ENCODE measurements at places on chromosomes 6 and 20.

DNA sequence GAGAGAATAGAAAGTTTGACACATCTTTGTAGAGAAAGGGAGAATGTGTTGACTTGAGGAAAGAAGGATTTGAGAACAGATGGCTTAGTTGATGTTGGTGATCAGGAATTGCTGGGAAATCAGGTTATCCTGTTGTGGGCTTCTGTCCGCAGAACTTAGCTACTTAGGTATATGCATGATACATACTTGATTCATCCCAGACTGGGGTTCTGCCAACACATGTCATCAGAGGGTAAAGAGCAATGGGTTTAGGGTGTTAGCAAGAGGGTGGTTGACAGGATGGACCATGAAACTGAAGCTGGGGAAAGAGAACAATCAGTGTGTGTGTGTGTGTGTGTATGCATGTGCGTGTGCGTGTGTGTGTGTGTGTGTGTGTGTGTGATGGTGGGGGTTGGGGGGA is 50.6 kb upstream of the NELFCD start:
- DNase-seq: no peak

- DNase-seq: peak; percentile 17
Observed at GRCh38 chr20:57397693-57398108, 6.5 kb downstream of the RBM38 start.

DNA sequence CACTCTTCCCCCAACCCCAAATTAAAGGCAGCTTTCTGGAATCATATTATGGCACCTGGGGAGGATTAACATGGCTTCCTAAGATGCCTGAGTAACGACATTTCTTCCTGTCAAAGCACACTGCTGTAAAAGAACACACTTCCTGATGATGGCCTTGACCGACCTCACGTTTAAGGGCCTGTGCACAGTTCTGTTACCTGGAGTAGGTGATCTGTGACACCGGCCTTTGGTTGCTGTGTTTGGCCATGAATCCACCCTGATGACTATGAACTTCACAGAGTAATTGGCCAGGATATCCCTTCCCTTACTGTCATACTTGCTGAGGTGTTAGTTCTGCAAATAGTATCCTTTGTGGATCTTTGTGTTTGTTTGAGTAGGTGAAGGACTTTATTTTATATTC is 45.8 kb downstream of the PLCB4 start:
- no peak for DNase-seq

GRCh38 chr6:20439558-20439957 is 37.9 kb downstream of the E2F3 start:
- DNase-seq: no peak

DNA sequence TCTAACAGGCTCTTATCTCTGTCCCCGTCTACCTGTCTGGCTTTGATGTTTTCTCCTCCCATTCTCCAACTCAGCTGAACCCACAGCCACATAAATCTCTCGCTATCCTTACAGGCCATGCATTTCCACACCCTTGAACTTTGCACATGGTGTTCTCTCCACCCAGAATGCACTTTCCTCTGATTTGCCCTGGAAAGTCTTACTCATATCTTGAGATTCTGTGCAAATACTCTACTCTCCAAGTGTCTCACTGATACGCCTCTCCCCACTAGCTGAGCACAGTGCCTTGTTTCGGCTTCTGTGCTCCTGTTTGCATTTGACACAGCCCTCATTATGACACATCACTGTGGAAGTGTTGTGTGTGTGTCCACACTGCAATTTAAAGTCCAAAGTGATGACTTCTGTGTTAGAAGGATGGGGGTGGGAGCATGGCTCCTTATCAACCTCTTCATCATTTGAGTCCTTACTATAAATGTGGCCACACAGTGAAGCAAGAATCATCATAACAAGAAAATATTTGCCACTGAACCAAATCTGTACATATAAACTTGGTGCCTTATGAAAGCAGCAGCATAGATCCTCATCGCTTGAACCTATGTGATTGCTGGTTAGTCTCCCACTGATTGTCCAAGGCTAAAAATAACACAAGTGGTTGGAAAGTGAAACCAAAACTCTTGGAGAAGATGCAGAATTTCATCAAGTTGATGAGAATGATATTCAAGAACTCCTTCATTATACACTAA is 5.5 kb upstream of the PRELID3B start:
- DNase-seq: no peak

DNA sequence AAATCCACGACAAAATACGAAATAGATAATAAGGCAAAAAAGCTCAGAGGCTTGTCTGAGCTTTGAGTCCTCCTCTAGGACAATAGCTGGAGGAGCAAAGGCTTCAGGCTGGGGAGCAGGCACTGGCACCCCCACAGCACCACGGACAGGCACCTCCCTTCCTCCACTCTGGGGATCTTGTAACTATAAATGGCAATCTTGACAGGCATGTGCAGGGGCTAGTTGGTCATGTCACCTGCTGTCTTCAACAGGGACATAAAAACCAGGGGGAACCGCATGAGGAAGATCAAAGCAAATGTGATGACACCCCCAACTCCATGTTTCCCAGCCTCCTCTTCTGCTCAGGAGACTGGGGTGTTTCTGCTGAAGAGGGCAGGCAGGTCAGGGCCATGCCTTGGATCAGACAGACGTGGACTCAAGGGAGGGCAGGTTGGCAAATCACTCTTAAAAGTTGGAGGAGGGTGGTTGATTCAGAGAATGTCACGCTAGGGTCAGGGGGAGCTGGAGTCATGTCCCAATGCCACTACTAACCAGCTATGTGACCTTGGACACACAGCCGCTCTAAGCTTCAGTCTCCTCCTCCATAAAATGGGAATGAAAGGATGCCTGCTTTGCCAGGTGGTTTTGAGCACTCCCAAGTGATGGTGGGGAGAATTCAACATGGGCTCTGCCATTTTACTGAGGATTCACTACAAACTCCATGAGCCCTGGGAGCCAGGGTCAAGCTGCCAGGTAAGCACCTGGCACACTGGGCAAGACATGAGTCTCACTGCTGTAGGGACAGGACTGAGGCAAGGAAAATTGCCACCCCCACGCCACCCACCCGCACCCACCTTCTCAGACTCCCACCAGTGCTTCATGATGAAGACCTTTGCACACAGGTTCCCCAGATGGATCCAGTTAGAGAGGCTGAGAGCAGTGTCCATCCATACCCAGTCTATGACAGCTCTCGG is 48.0 kb downstream of the NPEPL1 start:
- DNase-seq: no peak

- DNase-seq: peak; percentile 44
Observed at GRCh38 chr20:45011108-45011526, 44.8 kb downstream of the STK4 start.

DNA sequence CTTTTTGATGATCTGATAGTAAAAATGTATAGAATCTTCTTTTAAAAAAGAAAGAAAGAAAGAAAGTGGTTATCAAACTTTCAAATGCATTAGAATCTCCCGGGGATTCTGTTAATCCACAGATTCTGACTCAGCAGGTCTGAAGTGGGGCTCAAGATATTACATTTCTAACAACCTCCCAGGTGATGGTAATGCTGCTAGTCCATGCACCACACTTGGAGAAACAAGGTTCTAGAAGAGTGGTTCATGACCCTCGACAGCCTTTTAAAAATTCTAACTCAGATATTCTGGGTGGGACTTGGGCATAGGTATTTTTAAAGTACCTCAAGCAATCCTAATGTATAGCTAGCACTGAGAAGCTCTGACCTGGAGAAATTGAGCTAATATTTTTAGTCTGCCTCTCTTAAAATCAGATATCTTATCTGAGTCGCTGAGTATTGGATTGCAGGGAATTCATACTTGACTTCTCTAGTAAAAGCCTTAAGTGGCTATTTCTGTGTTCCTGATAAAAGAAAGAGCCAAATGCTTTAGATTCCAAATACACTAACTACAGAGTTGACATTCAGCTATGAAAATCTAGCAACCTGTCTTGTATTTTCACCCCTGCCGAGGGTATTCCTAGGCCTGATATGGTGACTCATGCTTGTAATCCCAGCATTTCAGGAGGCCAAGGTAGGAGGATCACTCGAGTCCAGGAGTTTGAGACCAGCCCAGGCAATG is 252.4 kb downstream of the PHACTR1 start:
- DNase-seq: no peak

DNA sequence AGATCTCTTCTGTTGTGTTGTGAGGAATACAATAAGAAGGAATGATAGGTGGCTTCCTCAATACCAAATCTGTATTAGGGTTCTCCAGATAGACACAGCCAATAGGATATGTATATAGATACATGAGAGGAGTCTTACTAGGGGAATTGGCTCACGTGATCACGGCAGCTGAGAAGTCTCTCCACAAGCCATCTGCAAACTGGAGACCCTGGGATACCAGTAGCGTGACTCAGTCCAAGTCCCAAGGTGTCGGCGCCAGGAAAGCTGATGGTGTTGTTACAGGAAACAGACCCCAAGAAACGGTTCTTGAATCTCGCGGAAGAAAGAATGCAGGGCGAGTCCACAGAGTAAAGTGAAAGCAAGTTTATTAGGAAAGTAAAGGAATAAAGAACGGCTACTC is 61.4 kb downstream of the SYTL3 start:
- no peak for DNase-seq

DNA sequence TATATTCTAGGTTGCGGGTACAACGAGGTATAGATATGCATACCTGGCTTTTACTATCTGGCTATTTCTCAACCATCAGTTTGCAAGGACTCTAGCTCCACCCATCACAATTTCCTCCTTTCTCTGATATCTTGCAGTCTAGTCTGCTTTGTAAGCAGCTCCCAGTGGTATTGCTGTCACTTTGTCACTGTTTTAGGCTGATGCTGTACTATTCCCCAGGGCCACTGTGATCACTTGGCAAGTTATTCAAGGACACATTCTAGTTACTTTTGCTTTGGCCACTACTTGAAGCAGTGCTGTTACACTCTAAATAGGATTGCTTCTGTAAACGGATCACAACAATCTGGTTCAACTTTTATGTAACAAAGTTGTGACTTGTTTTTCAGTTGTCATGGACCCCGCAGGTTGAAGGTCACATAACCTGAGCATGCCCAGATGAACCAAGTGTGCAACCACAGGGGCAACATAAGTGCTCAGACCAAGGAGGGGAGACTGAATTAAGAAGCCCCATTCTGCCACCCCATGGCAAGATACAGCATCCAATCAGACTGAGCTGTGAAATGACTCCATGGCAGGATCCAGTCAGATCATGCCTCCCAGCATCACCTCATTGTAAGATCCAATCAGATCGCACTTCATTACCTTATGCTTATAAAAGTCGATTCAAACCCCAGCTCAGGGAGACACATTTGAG is 588.4 kb upstream of the CITED2 start:
- no peak for DNase-seq

GRCh38 chr6:73893696-73894095 is 197.7 kb downstream of the CD109 start:
- no peak for DNase-seq

- no peak for DNase-seq
Observed at GRCh38 chr20:24998631-24999445, 6.3 kb upstream of the APMAP start.

DNA sequence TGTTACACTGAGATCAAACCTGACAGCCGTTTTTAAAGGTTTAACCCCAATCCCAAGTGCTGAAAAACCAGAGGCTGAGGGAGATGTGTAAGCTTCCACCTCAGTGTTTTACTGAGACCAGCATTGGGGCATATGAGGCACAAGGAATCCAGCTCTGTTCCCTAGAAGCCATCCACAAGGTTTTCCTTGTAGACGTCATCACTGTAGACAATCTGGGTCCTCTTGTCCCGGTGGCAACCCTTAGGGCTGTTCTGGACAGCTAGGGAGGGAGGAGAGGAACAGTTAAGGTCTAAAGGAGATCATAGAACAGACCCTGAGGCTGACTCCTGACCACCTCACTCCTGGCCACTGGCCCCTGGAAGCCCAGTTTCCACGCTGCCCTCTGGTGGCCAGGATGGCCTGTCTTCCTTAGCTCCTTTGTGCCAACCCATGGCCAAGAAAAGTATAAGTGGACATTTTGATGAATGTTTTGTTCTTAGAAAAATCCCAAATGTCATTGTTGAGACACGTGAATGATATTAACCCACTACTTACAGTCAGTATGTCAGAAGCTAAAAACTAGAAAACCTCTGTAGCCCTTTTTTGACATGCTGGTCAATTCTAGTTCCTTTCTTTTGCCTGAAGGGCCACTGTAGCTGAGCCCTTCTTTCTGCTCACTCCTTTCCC is 6.4 kb downstream of the CFB start:
- DNase-seq: no peak

DNA sequence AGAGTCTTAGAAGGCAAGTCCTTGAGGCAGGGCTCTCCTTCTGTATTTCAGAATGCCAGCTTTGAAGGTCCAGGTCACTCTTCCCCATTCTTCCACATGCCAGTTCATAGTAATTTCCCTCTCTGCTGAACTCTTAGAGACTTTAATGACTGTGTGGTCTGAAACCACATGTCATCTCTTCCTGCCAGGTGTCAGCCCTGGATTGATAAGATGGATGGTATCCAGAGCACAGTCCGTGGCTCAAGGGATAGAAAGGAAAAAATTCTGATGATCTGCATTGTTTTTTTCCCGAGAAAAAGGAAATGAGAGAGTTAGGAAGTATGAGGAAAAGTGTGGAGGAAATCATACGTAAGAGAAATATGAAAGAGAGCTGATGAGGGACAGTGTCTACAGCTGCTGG is 250.9 kb downstream of the TPBG start:
- no peak for DNase-seq

GRCh38 chr6:113779656-113780055 is 77.5 kb upstream of the MARCKS start:
- DNase-seq: no peak

DNA sequence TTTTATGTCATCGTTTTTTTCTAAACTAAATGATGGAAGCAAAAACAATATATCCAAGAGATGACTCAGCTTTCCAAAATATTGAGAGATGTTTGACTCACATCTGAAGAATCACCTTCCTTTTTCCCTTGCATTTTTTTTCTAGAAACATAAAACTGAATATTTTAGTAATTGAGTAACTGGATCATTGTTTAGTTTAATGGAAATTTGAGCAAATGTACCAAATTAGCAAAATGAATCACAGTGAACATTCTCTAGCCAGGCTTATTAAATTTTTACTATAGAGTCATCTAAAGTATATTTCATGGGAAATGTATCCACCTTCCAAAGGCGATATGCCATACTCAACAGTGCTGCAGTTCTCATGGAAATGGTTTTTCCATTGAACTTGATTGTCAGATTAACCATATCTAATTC is 145.5 kb downstream of the TENT5A start:
- no peak for DNase-seq

DNA sequence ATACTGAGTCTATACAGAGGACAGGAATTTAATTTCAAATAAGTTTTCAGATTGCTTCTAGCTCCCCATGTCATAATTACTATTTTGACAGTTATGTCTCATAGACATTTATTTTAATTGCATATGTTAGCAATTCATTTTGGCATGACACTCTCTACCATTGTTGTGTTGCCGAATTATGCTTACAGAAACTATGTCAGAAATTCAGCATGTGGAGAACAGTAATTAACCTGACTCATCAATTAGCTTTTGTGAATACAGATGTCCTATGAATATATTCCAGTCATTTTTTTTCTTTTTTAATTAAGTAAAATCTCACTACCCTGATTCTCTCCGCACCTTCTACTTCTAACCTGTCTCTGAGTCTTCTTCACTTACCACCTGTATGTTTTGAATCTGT is 105.1 kb downstream of the NKAIN2 start:
- DNase-seq: no peak

GRCh38 chr6:79546186-79546585 is 9.0 kb upstream of the LCA5 start:
- no peak for DNase-seq

- DNase-seq: no peak
Observed at GRCh38 chr6:157143890-157144798, 179.2 kb downstream of the TMEM242 start.

- DNase-seq: no peak
Observed at GRCh38 chr20:62149532-62150309, 6.2 kb downstream of the SS18L1 start.

- no peak for DNase-seq
Observed at GRCh38 chr6:151876122-151876521, 68.6 kb downstream of the ESR1 start.

Measured in amygdala (tissue), 56 donors.